ENCODE measurements at places on chromosomes 7 and 10. TPM values are rescaled to one million over a fixed set of nuclear protein-coding genes. Genes with fewer than 3 reads are reported as not detected.

The FGFR2 gene
- polyA plus RNA-seq, result 1.3 TPM

The DOCK4 gene
- polyA plus RNA-seq, result not detected

The TFEC gene
- not detected for polyA plus RNA-seq

DNA sequence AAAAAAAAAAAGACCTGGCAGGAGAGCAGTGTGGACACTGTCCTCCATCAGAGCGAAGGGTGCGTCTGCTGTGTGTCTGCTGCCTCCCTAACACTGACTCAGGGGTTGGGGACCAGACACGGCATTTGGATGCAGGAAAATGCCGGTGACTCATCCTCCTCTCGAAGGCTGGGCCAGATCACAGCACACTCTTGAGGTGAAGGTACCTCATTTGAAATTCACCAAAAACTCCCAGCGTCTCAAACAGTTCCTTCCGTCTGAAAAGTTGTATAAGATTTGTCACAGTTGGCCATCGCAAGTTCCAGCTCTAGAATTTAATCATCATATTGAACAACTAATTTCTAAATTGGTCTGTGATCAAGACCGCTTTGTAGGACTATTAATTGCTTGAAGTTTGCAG lies 118.1 kb upstream of the LYZL2 start:
- H3K27me3 ChIP-seq, result no peaks in the 10 kb centered on the region
- no peak overlapping the region for H3K4me3 ChIP-seq
- H3K4me1 ChIP-seq, result peaks cover 14% of the 10 kb centered on the region
- no peaks in the 10 kb centered on the region for H3K36me3 ChIP-seq
- H3K27ac ChIP-seq, result no peak overlapping the region
- peak; percentile 62 for DNase-seq

GRCh38 chr7:15937571-15937970 lies 251.1 kb upstream of the MEOX2 start:
- no peak overlapping the region for H3K27ac ChIP-seq
- H3K4me1 ChIP-seq, result no peaks in the 10 kb centered on the region
- H3K36me3 ChIP-seq, result no peaks in the 10 kb centered on the region
- DNase-seq, result no peak
- H3K27me3 ChIP-seq, result no peaks in the 10 kb centered on the region
